Activated CD4-positive, CD25-positive, alpha-beta regulatory T cell (primary cell): ENCODE measurements at places on chromosomes 12 and 14.

GRCh38 chr14:32940711-32941667 is 2.3 kb downstream of the NPAS3 start:
- no peak for DNase-seq

GRCh38 chr14:75675265-75675960 is 14.4 kb downstream of the TTLL5 start:
- DNase-seq: no peak

DNA sequence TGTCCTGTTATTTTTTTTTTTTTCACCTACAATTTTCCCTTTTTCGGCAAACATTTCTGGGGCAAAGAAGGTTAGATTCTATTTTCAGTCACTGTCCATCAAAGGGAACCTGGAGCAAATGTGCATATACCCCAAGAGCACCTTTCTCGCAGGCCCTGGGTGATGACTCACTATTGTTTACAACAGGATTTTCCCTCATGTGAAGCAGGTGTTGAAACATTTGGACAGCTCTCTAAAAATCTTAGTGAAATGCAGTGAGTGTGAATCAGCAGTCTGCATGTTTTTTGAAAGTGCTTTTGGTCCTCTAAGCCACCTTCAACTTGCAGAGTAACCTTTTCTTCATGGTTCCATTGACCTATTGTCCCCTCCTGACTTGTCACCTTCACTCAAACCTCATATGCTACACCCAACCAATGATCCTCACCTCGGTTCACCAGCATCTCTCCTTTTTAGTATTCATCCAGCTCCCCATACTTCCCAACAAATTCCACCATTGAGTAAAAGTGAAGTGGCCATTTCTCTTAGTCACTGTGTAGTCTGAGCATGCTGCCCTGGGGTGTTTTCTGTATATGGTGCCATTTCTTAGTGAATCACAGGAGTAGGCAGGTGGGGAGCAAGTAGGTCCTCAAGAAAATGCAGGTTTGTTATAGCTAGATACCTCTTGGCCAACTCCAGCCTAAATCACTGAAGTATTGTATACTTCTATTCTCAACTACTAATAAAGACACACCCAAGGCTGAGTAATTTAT is 260.2 kb downstream of the BMP4 start:
- DNase-seq: no peak

GRCh38 chr12:99024191-99024590 is 379.1 kb downstream of the APAF1 start:
- no peak for DNase-seq

- no peak for DNase-seq
Observed at GRCh38 chr12:89945123-89945522, 236.5 kb upstream of the ATP2B1 start.

DNA sequence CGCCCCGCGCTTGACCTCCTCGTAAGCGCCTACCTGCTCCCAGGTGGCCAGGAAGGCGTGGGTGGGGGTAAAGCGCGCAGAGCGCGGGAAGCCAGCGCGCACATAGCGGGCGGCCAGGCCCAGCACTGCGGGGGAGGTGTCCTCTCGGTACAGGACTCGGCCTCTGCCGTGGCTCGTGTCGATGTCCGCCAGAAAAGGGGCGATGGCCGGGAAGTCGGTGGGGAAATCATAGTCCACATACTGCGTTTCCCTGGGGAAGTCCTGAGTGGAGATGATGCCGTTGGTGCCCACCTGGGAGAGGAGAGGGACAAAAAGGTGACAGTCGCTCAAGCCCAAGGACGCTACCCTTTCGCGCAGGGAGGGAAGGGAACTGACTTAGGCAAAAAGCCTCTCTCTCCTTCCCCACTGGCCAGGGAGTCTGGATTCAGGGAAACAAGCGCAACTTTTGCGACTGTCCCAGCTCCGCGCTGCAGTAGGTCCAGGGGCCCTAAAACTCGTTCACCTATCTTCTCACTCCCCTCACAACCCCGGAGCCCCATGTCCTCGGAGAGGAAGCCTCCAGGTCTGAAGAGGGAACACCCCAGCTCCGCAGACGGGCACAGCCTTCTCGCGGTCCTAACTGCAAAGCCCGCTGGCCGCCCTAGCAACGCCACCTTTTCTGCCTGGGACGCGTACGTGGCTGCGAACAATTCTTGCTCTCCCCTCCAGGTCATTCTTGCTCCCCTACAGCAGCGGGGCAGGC is 815 bp downstream of the NID2 start:
- no peak for DNase-seq

DNA sequence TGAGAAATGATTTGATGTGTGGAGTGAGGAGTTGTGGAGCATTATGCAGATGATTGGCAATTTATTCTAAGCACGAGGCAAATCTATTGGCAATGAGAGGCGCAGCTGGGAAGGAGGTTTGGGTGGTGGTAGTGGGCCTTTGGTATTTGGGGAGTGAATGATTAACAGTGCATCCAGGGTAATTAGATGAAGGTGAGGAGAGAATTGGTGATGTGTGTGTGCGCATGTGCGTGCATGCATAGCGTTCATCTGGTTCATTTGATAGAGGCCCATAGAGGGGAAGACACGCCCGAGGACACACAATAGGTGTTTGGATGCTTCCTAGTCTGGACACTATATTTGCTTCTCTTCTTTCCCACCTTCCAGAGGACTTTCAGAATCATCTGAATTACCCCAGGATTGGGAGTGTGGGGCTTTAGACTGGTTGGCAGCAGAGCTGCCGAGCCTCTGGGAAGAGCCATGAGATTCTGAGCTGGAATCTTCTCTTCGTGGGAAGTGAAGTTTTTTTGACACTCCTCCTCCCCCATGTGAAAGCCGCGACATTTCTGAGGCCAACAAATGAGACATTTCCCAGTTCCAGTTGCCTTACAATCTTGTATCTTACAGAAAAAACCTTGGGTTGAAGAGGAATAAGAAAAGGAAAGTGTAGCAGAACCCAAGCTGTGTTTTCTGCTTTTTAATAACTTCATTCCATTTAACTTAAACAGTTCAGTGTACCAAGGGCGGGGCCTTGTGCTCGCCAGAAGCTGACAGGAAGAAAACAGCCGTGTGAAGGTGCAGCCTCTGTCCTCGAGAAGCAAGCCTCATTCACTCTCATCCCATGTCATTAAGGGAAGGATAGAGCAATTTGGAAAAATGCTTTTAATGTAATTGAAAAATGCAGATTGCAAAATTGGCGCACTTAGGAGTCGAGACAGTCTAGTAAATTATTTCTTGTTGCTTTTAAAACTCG is 65.2 kb downstream of the SLC25A47 start:
- no peak for DNase-seq

- no peak for DNase-seq
Observed at GRCh38 chr14:56963381-56963780, 153.1 kb upstream of the OTX2 start.

- DNase-seq: no peak
Observed at GRCh38 chr12:42468921-42469320, 120.6 kb downstream of the PRICKLE1 start.

GRCh38 chr12:91786499-91787272 is 359.0 kb downstream of the BTG1 start:
- no peak for DNase-seq

DNA sequence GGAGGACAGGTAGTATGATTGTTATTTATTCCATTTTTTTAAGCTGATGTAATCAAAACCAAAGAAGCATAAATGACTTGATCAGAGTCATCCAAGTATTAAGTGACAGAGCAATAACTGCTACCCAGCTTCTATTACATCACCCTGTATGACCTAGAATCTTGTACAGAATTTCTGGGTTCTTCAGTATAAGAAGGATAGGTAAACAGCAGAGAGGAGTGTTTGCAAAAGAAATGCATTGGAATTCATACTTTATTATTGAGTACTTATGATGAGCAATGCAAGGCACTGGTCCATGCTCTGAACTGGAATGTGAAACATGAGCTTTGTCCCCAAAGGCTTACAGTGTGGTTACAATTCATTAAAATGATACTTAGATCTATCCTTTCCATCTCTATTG is 916.8 kb downstream of the DIO2 start:
- DNase-seq: no peak

- DNase-seq: no peak
Observed at GRCh38 chr12:49108958-49109404, 1.7 kb downstream of the LMBR1L start.

GRCh38 chr12:82765971-82766705 is 79.4 kb downstream of the TMTC2 start:
- DNase-seq: no peak

DNA sequence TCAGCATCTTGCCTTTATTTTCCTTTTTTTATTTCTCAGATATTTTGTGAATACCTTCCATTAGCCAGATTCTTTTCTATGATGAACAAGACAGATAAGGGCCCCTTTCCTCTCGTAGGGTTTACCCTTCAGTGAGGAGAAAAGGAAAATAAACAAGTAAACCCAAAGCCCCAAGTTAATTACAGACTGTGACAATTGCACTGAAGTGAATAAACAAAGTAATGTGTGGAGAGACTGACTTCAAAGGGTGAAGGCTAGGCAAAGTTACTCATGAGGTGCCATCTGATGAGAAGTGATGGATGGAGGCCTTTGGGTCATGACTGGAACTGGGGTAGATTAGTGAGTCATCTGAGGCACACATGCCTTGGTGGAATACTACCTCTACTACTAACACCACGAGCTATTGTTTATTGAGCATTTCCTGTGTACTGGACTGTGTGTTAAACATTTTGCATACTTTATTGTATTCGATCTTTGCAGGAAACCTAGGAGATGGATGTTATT is 143.4 kb upstream of the PRICKLE1 start:
- no peak for DNase-seq

GRCh38 chr14:93041830-93042229 is 73.9 kb downstream of the ITPK1 start:
- DNase-seq: no peak

GRCh38 chr12:77060136-77060882 is 5.1 kb downstream of the E2F7 start:
- DNase-seq: no peak
